ENCODE measurements at places on chromosomes 4 and X.

GRCh38 chr4:163558539-163559044 lies 64.1 kb downstream of the TMA16 start:
- no peak for DNase-seq

GRCh38 chr4:167775375-167775774 lies 317.0 kb upstream of the ANXA10 start:
- no peak for DNase-seq

- DNase-seq = no peak
These were observed 120.4 kb upstream of the STX18 start for GRCh38 chr4:4662230-4662629.

DNA sequence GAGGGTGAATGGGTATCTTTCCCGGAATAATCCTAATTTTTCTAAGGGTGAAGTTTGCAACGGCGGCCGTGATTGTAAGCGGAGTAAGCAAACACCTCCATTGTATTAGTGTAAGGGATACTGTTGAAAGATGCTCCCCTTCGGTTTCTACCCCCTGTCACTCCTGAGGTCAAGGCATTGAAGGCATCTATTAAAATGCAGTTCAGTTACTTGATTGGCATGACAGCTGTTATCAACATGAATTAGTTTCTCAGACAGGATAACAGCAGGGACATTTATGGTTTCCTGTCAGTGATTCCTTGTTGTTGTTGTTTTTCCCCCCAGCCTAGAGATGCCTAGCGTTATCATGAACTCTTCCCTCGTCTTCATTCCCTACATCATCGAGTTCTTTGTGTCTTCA lies 552 bp downstream of the SLC25A14 start:
- DNase-seq = no peak

DNA sequence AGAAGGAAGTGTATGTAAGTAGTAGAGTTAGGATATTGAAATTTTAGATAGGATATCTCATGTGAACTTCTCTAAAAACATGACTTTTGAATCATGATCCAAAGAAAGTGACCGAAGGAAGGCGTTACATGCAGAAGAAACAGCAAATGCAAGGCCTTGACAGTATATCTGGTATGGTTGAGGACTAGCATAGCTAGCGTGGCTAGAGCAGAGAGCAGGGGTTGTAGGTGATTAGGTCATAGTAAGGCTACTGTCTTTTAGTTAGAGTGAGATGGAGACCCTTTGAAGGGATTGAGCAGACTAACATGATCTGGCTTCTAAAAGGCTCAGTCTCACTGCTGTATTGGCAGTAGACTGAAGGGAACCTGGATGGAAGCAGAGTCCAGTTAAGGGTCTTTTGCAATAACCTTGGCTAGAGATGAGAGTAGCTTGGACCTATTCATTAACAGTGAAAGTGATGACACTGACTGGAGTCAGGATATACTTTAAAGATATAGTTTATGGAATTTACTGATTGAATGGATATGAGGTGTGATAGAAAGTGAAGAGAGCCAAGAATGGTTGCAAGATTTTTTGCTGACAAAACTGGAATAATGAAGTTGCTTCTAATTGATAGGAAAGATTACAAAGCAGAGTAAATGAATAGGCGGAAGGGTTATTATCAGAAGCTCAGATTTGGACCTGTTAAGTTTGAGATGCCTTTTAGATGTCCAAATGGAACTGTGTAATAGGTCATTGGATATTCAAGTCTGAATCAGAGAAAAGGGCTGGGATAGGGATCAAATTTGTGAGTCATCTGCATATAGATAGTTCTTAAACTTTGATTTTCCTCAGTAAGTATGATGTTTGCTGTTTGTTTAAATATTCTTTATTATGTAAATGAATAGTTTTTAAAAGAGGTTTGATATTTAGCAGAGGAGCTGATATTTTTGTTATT lies 59.8 kb downstream of the MRPL1 start:
- no peak for DNase-seq

GRCh38 chr4:166941629-166942028 lies 292.7 kb downstream of the SPOCK3 start:
- DNase-seq = no peak

- DNase-seq = no peak
These were observed 26.9 kb upstream of the BEX4 start for GRCh38 chrX:103187953-103188475.

- DNase-seq = peak; percentile 60
These were observed 29.3 kb downstream of the SMIM20 start for GRCh38 chr4:25943312-25943711.

All from Right ventricle myocardium superior (tissue), 1 donor.